ENCODE measurements at places on chromosomes 5 and 9. TPM values are rescaled to one million over a fixed set of nuclear protein-coding genes. Genes with fewer than 3 reads are reported as not detected.

CDKN2B gene
- 1.3 TPM for total RNA-seq

ANAPC2 gene
- total RNA-seq = 56.9 TPM

- no peak for DNase-seq
Observed at GRCh38 chr5:2466966-2467365, 284.5 kb downstream of the IRX2 start.

DNA sequence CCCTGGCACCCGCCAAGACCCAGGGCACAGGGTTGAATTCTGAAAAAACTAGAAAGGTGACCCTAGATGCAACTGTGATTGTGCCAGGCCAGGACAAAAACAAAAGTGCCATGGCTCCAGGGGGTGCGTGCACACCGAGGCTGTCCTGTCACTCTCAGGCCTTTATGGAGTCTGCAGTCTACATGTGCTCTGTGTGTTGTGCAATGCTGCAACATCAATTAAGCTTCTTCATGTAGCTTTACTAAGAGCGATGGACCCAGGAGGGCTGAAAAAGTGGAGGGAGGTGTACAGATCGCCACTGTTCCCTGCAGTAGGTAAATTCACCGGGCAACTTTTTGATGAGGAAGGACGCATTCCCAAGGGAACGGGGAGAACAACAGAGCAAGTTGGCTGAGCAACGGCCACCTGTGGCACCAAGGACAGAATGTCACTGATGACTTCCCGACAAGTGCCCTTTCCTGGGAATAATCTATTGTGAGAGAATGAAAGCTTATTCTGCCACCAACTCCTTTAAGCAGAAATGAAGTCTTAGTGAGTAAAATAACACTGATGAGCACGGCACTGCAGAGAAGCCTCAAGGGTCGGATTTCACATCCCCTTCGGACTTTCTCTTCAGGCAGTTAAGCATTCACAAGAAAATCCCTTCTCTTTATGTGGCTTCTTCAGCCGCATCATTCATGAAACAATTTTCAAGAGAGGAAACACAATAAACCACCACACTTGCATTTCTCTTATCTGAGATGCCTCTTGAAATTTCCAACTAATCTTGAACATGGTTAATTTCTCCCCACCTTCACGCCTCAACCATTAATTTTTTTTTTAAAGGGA, 149.6 kb downstream of the DROSHA start:
- DNase-seq = no peak

C8G gene
- total RNA-seq = 3.4 TPM

DNA sequence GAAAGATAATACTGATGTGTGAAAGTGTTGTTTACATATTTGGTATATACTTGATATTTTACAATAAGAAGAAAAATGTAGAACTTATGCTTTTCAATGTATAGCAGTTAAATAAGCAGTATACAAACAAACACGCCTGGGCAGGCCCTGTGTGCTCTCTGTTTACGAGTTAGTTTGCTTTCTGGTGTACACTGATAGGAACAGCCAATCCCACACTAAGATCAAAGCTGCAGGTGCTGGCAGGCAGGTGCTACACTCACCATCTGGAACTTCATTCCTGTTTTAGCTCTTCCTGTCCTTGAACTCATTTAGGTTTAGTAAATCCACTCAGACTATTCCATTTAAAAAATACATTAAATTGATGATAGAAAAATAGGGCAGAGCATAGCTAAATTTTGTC, 614.7 kb upstream of the ST8SIA4 start:
- DNase-seq = no peak

- DNase-seq = no peak
Observed at GRCh38 chr9:130589754-130590153, 10.4 kb downstream of the FUBP3 start.

DNA sequence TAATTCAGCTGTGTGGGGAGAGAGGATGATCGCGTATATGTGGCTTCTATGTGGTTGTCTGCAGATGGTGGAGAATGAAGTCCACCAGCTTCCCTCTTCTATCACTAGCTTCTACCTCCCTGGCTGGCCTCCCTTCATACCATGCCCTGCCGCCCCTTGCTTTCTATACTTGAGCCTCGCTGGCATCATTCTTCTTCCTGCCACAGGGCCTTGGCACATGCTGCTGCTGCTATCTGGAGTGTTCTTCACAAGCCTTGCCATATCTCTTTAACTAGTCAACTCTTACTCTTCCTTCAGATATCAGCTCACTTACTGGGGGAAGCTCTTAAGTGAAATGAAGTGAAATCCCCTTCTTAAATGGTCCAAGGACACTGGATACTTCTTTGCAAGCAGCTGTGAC, 100.4 kb downstream of the FGF1 start:
- DNase-seq = no peak

BARHL1 gene
- not detected for total RNA-seq

SPATA31D4 gene
- total RNA-seq = not detected

PCDHGB7 gene
- total RNA-seq = 0.17 TPM

DNA sequence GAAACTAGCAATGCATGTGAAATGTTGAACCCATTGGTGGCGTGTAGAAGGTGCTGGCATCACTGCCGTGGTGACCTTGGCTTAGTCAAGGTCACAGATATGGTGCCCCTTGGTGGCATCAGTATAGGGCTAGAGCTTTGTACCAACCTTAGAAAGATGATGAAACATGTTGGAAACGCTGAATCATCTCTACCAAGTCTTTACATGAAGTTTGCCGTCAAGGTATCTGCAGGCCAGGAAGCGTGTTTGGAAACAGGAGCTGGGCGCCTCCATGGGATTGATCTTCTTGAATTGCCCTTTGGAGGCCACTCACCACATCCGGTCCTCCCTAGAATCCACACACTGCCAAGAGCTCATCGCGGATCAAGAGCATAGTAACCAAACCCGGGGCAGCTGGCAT, 16.9 kb upstream of the BOD1 start:
- no peak for DNase-seq

DNA sequence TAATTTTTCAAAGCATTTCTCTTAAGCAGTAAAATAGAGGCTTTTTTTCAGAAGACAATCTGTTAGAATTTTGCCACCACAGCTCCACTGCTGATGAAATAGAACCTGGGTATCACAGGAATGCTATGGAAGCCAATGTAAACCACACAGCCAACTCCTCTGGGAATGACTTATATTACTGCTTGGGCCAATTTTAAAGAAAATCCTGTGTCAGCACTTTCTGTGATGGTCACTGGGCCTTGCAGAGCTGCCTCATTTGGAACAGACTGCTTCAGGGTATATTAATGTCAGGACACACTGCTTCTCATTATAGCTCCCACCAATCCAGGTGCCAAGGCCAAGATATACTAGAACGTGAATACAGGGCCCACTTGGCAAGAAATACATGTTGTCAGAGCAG, 144.1 kb upstream of the ACTBL2 start:
- DNase-seq = no peak

DNA sequence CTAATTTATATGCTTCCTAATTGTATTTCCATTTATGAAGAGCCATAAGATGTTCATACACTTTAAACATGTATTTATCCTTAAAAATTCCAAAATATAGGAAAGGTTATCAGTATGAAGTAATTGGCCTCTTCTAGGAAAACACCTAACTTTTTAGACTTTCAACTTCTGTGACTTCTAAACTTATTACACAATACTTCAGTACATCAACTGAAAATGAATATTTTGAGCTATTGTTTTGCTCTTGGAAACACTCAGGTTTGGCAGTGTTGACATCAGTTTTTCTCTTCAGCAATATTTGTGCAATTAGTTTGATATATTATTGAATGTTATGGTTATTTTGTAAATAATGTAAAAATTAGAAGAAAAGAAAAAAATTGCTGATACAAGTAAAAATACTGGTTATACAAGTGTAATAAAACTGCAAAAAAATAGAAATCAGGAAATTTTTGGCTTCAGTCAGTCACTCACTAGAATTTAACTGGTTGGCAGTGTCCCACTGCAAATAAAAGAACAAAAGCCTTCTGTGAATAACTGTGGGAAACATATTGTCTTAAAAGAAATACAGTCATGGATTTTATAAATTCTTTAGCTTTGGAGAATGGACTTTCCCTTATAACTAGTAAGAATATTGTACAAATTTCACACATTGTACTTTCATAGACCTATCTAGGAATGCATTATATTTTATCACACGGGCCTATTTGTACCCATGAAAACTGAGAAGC, 635.9 kb downstream of the TLE1 start:
- no peak for DNase-seq

GRCh38 chr5:40141896-40142295, 537.8 kb upstream of the PTGER4 start:
- DNase-seq = no peak

TIMD4 gene
- total RNA-seq = 7.3 TPM

DNA sequence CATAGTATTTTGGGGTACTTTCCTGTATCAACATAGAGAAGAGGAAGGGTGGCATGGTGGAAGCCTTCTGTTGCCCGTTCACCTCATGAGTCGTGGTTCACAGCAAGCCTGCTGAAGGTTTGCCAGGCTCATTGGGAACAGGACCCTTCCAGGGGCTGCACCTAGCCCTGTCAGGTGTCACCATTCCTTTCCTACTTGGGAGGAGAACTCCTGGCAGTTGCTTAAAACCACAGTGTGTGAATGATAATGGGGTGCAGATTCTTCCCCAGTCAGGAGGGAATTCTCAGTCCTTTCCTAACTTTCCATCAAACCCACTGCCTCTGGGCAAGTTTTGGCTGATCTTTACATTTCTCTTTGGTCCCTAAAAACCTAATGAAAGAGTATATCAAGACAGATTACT, 99.4 kb upstream of the CTNND2 start:
- DNase-seq = no peak

DNA sequence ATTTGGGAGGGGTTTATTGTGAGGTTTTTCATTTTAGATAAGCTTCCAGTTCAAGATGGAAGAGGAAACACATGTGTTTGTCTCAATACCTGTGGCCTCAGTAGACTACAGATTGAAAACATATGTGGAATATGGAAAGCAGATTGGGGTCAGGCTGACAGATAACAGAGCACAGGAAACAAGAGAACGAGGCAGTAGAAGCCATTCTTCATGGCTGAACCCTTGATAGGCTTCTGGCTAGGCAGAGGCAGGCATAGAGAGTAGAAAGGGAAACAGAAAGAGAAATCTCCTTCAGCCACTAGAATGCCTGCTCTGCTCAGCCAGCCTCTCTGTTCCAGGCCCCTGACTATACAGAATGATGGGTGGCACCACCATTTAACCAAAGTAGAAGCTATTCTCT, 152.5 kb downstream of the MUSK start:
- no peak for DNase-seq

PTGR1 gene
- 1.3 TPM for total RNA-seq

DNA sequence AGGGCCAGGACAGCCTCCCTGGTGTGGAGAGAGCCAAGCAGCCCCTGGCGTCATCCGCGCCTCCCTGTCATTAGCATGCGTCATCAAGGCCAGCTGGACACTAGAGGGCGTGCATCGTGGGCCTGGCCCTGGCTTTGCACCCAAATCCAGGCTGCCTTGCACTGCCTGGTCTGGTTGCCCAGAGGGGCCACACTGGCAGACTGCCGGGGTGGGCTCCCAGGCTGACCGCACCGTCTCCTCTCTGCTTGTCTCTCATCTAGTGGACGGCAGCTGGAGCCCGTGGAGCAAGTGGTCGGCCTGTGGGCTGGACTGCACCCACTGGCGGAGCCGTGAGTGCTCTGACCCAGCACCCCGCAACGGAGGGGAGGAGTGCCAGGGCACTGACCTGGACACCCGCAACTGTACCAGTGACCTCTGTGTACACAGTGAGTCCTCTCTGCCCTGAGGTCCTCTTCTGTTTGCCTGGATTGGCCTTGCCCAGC, 29.0 kb downstream of the HK3 start:
- no peak for DNase-seq

DEPDC1B gene
- 29.5 TPM for total RNA-seq

GRCh38 chr5:115289104-115289503, 7.3 kb downstream of the CCDC112 start:
- no peak for DNase-seq

NREP gene
- total RNA-seq = 10.1 TPM

DNA sequence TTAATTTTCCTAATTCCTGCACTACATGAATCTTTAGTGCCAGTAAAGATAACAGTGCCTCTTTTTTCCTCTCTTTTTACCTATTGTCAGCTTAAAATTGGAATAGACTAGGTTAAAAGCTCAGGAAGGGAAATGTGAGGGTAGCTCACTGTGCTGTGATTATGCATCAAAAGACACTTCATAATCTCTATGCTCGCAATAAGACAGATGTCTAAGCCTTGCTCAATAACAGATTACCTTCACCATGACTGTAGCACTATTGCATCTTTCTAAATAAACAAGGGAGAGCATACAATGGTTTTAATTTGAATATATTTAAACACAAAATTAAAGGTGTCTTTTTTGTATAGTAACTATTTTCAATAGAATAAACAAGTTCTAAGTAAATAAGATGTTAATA, 130.1 kb downstream of the FBN2 start:
- DNase-seq = no peak

GRCh38 chr5:66529182-66529581, 67.0 kb upstream of the MAST4 start:
- peak; percentile 8 for DNase-seq

GRCh38 chr9:92342825-92343488, 17.2 kb downstream of the CENPP start:
- DNase-seq = no peak

DNA sequence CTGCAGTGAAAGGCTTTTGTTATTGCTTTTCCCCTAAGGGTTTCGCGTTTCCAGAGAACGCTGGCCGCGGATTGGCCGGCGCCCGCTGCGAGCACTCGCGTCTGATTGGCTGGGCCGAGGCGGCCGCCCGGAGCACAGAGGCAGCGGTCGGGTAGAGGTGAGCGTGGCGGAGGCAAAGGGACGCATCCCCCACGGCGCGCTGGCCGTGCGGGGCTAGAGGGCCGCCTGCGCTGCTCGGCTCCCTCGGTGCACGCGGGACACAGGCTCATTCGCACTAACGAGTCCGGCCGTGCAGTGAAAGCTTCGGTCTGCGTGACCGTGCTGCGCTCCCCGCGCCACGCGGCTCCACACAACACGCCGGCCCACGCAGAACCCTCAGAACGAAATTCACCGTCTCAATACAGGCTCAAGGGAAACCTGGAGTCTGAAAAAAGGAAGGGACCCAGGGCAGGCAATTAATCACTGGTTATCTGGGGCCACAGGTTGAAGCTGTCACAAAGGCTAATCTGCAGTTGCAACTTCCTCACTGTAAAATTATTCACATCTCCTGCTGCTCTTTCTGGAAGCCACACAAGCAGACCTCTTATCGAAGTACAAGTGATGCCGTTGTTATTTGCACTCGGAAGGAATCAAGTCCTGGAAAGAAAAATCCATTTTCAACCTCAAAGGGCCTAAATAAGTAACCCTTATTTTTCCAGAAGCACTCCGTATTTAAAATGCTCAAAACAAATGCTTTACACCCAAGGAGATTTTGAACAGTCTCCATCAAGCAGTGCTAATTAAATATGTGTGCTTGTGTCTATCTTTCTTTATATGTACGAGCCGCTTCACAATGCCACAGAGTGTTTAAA, 94.6 kb downstream of the ZNF608 start:
- peak; percentile 15 for DNase-seq

SPINK5 gene
- not detected for total RNA-seq
